ENCODE measurements at places on chromosomes 2 and 18.

GRCh38 chr2:221448057-221448843 is 123.9 kb downstream of the EPHA4 start:
- DNase-seq, result no peak

DNA sequence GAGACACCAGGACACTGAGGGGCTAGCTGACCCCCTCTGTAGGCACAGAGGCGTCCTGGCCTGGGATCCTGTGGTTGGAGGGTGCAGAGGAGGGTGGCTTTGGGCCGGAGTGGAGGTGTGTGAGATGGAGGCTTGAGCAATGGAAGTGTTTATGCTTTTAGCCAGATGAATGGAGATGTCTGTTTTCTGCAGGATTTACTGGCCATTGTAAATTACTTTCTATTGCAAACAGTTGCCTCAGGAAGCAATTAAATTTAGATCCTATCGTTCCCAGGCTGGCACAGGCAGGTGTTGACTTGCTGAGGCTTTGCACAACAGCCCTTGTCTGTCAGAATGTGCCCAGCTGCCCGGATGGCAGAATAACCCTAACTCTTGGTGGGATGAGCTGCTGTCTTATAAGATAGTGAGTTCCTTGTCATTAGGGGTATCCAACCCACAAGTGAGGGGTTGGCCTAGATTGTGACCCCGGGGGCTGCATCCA is 1.8 kb upstream of the ARID5A start:
- DNase-seq, result peak; percentile 18

DNA sequence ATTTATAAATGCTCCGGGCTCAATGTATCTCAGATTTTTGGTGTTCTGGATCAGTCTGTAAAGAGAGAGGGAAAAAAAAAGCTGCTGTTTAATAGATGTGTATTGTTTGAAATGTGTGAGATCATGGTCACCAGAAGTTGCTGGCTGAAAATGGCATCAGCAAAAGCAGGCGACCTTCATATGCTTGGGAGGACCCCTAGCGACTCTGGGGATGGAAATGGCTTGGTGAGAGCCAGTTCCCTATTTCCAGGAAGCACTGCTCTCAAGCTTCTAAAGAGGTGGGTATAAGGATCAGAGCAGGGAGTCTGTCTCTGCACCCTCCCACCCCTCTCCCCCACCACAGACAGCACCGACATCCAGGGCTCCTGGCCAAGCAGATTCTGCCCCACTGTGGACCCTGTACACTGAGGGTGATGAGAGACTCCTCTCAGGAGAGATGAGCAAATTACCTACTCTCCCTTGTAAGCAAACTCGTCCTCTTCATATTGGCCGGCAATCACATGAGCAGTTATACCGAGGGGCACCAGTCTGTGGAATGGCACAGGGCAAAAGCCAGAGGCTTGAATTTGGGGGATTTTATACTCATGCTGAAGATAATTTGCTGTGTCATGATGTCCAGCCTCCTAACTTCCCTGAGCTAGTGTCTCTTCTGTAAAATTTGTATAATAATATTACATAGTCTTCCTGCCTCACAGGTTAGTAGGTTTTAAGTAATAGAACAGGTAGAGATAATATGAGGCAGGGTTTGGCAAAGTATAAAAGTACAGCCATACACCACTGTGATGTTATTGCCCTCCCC is 29.6 kb downstream of the LHCGR start:
- DNase-seq, result no peak

GRCh38 chr2:120853306-120854013 is 117.8 kb downstream of the GLI2 start:
- no peak for DNase-seq

DNA sequence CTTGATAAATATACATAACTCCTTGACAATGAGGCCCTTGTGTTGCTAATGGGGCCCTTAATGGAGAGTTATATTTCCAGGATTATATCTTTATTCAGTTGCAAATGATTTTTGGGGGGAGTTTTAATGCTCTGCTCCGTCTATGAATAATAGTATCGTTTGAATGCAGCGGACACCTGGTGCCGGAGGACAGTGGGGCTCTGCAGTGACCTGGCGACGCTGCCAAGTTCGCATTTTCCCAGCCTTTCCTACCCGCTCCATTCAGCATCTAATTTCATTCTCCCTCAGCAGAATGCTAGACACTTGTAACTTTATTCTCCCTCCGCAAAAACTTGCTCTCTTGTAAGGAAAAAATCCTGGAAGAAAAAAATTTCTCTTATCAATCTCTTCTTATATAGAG is 257.6 kb upstream of the SALL3 start:
- DNase-seq, result no peak

DNA sequence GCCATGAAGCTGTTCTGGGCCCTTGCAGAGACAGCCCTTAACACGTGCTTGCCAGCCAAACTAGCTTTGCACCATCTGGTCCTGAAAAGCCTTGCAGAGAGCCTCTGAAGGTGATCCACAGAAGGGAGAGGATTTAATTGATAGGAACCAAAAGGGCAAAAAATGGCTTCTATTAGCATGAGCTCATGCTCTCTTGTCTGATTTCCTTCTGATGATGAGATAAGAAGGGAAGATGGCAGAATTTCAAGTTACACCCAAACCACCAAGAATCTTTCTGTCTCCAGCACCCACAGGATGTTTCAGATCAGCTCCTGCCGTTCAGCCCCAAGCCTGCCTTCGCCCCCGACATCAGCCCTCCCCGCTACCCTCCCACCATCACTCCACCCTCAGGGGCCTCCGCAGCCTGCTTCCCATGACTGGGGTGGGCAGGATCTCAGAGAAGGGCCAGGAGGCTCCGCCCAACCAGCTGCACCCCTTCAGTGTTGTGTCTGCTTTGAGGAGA is 23.4 kb upstream of the GLI2 start:
- DNase-seq, result peak; percentile 27

- DNase-seq, result no peak
Observed at GRCh38 chr2:25417715-25418369, 76.1 kb upstream of the DNMT3A start.

GRCh38 chr2:11652553-11652952 is 17.4 kb downstream of the NTSR2 start:
- DNase-seq, result no peak

DNA sequence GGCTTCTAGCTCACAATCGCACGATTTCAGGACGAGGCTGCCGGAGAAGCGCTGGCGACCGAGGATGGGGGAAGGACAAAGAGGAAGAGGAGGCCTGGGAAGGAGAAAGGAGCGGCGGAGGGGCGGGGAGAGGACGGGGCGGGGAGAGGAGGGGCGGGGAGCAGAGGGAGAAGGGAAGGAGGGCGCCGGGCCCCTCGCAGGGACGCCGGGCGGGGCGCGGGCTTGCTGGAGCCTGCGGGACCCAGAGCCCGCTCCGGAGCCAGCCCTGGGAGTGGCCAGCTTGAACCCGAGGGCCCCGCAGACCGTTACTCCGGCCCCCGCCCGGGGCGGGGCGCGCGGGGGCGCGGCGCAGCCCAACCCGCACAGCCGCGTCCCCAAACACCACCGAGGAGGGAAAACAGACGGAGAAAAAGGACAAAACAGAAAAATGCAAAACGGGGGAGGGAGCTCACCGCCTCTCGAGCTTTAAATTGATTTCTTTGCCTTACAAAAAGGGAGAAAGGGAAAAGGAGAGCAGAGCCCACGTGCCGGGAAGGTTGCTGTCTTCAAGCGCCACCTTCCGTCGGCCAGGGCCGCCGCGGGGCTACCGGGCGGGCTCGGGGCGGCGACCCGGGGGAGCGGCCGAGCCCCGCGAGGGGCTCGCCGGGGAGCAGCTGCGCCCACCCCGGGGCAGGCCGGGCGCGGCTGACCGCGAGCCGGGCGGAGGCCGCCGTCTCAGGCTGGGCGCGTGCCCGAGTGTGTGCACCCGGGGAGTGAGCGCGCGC is 781 bp upstream of the SOX11 start:
- DNase-seq, result peak; percentile 85

GRCh38 chr2:65605058-65605742 is 172.8 kb upstream of the SPRED2 start:
- no peak for DNase-seq

- no peak for DNase-seq
Observed at GRCh38 chr2:47558768-47559684, 156.1 kb downstream of the MSH2 start.

DNA sequence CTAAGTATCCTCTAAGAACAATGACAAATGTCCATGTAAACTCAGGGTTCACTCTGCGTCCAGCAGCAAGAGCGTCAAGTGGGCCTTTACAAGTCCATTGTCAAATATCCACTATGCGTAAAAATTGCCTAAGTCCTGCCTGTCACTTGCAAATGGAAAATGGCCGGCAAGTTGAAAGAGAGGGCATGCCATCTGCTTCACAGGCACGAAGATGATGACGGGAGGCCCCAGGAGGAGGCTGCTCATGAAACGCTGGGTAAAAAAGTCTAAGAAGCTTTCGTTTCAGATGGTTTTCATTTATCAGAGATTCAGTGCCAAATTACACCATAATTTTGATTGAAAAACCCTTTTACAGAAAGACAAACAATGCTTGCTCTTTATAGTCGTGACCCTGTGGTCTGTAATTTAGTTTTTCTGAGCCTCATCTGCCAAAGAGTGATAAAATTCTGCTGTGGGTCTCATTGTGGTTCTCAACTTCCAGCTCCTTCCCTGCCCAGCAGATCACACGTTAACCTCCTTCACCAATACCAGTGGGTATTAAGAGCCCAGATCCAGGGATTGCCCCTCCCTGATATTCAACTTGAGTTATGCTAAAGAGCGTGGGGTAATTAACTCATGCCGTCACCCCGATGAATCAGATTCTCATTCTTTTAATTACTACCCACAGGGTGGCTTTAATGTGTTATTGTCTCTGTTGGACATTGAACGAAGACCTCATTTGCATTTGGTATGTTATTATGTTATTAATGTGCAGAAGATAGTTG is 160.2 kb upstream of the ALKAL2 start:
- no peak for DNase-seq

- no peak for DNase-seq
Observed at GRCh38 chr2:30147196-30147714, 448 bp downstream of the YPEL5 start.
